Stimulated activated CD4-positive, alpha-beta T cell treated with anti-CD3 and anti-CD28 coated beads, Interleukin-15, amount 100 ng/mL, for 48 hours (primary cell): ENCODE measurements at places on chromosomes 2 and 18.

GRCh38 chr2:236728916-236729670 is 159.5 kb downstream of the ACKR3 start:
- DNase-seq = no peak

GRCh38 chr2:116487336-116487735 is 1327.2 kb upstream of the DDX18 start:
- no peak for DNase-seq

GRCh38 chr18:666177-666576 is 8.7 kb downstream of the TYMS start:
- no peak for DNase-seq

DNA sequence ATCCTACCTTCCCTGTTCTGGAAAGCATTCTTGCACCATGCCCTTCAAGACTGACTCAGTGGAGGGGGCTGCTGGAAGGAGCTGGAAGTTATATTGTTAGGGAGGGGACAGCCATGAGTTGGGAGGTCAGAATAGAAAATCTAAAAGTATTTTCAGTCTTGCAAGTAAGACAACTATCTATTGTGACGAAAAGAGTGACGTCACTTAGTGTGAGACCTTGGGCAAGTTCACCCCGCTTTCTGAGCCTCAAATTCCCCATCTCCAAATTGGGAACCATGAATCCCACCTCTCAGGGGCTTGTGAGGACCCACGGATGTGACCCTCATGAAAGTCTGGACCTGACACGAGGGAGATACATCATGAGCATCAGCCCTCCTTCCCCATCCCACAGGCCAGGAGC is 46.5 kb downstream of the FOSL2 start:
- DNase-seq = no peak

DNA sequence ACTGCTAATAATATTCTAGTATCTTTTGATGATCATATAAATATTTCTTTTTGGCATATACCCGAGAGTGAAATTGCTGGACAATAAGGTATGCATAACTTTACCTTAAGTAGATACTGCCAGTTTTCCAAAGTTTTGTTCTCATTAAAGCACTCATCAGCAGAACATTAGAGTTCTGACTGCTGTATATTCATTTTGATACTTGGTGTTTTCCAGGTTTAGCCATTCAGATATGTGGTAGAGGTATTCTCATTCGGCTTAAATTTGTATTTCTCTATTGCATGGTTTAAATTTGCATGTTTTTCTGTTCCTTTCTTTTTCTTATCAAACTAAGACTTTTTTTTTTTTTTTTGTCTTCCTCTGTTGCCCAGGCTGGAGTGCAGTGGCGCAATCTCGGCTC is 18.2 kb downstream of the CYBRD1 start:
- no peak for DNase-seq

- no peak for DNase-seq
These were observed at the start of gene FRZB for GRCh38 chr2:182866461-182867406. FRZB (minus strand) TSS chr2:182866637; CDS start chr2:182866552, 85 bp downstream.

DNA sequence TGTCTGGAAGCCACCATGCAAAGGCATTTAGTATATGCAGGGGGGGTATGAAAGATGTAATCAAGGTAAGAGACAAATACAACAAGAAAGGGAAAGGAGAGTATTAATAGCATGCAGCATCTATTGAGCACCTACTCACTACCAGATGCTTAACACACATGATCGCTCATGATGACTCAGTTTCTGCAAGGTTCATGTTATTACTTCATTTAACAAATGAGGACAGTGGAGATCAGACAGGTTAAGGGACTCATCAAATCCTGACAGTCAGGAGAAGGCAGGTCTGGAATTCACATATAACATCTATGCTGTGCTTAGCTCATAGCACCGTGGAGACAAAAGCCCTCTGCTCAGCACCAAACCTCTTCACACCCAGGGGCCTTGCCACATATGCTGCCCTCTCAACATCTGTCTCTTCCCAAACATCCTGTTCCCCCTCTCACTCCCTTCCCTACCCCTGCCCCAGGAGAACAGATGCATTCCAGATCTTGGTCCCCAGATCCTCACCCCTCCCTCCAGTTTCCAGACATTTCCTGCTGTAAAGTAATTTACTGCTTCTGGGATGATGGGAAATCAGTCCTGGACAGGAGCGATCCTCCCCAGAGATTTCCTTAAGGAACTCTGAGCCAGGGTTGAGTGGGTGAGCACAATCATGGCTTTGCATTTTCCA is 155.3 kb downstream of the ANTXR1 start:
- DNase-seq = no peak

DNA sequence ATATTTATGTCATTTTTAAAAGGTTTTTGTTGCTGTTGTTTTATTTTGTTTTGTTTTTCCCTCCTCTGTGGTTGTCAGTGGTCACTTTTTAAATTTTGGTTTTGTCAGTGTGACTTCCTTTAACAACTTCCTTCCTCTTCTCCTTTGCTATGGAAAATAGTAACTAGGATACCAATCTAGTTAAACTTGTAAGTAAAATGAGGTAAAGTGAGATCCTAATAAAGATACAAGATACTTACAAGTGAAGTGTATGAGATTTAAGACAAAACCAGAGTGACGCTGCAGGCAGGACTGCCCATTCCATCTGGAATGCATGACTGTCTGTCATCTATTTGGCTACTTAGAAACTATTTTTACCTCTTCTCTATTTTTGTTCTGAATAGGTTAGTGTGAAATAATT is 30.6 kb upstream of the CREB1 start:
- no peak for DNase-seq

GRCh38 chr18:5979176-5979888 is 84.0 kb upstream of the TMEM200C start:
- no peak for DNase-seq

- no peak for DNase-seq
These were observed 4.0 kb upstream of the NOP58 start for GRCh38 chr2:202261531-202261930.

DNA sequence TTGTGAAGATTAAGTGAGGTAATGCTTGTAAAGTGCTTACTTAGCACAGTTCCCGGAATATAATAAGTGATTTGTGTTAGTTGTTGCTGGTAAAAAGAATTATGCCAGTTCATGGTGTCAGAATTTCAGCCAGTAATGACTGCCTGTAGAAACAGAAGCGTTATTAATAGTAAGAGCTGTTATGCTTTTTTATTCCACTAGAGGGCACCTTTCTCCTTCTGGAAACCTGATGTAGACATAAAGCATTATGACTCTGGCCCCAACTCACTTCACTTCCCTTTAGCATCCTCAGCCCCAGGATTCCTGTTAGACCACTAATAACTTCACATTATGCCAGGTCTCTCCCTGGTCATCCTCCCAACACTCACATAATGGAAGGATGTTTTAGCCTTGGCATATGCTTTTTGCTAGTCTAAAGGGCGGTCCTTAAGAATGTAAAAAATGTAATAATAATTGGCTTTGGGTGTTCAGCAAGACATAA is 34.9 kb downstream of the C18orf54 start:
- DNase-seq = no peak

DNA sequence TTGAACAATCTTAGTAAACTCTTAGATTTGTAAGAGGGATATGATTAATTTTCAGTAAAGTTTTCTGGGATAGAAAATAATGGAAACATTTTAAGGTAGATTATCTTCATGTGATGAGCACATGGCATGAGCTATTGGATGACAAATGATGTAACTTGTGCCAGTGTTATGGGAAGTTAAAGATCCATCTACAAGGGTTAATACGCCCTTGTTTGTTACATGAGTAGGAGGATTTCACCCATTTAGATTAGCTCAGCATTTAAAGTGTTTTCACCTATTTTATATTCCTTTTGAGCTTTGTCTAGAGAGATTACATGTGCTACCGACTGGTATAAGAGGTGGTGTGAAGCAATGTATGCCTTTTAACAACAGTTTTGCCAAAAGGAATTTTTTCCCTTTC is 5.6 kb downstream of the CLIP4 start:
- no peak for DNase-seq

DNA sequence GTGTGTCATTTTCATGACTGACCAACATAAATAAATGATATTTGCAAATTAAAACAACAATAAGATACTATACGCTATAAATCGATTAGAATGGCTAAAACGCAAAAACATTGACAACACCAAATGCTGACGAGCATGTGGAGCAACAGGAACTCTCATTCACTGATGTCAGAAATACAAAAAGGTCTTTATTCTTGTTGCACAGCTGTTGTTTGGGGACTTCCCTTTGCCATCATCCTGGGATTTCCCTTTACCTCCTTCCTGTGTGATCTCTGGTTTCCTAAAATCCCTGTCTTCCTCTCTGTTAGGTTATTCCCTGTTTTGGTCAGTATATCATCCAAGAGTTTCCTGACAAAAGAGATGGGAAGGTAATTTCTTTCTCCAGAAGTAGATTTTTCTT is 66.0 kb downstream of the NOL10 start:
- DNase-seq = no peak

- no peak for DNase-seq
These were observed 371 bp downstream of the MDH1B start for GRCh38 chr2:206764673-206765241.

DNA sequence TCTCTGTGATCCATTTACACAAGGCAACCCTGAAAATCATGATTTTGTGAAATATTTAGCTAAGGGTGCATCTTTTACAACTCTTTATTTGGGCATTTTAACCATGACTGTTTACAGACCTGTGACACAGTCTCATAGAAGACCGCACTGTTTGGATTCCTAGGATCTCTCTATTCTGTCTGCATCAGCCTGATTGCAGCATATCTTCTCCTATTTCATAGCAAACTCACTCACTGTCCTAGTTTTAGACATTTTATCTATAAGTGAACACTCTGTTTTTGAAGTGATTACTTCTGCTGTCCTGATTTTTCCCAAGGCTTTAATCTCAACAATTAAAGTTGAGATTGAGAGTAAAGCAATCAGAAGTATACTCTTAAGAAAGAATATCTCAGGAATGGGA is 56.2 kb downstream of the CAVIN2 start:
- DNase-seq = no peak

DNA sequence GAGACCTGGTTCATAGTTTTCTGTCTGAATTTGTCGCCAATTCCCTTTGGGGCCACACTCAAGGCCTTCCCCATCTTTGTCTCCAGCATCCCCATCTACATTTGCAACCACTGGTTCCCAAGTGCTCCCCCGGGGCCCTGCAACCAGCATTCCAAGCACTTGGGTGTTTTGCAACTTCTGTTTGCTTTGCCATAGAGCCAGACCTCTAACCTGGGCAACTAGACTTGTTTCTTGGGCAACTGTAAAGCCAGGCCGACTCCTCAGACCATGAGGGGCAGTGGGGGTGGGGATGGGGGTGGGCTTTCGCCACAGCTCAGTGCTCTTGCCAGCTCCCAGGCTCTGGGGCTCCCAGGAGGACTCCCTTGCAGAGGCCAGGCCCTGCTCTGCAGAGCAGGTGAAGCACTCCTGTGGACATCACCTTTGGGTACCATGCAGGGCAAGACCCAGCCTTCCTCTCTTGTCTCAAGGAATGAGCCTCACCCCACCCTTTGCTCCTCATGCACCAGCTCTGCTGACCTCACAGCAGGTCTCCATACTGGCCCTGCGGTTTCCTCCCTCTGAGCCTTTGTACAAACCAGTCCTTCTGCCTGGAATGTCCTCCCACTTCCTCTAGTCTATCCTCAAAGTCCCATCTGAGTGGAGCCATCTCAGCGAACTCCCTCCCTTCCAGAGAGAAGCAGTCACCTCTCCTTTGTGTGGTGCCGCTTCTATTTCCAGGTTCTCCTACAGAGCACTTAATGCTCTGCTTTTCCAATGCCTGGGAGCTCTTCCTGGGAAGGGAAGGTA is 126.7 kb upstream of the MYCN start:
- no peak for DNase-seq

- no peak for DNase-seq
These were observed 17.4 kb downstream of the XDH start for GRCh38 chr2:31397094-31397493.

- DNase-seq = no peak
These were observed 153.8 kb downstream of the AQP4 start for GRCh38 chr18:26711756-26712155.

DNA sequence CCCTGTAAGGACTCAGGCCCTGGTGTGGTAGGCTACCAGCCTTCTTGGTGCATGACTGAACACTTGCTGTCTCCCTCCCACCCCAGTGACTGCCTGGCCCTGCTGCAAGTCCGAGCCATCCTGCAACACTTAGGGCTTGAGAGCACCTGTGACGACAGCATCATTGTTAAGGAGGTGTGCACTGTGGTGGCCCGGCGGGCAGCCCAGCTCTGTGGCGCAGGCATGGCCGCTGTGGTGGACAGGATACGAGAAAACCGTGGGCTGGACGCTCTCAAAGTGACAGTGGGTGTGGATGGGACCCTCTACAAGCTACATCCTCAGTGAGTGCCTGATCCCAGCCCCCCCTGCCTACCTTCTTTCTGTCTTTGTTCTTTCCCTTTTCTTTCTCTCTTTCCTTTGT is 55.2 kb downstream of the HK2 start:
- no peak for DNase-seq

DNA sequence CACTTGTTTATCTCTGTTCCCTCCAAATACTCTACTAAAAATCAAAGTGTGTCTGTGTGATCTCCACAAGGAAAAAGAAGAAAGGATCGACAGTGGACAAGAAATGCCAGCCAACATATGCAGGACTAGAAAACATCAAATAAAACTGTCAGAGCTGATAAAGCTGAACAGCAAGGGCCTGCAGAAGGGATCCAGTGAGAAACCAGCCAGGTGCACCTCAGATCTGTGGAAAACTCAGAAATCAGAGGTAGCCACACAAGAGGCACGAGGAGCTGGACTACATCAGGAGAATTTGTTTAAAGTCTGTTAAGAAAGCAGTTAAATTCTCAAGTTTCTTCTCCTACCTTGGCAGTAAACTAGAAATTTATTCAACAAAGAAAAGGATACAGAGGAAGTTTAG is 135.2 kb downstream of the SUCLG1 start:
- DNase-seq = no peak

DNA sequence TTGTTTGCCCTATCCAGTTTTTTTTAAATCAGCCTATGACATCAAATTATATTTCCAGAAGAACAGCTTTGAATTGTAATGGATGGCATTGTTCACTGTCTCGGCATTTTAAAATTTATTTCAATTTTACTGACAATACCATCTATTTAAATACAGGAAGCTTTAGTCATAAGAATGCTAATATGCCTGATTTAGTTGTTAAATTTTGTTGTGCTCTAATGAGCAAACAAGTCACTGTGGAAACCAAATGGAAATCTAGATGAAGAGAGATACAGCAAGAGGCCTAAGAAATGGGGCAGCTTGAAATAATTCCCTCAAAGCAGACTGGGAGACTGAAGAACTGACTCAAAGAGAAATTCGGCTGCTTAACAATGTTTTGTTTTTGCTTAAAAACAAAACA is 76.8 kb downstream of the OSBPL6 start:
- no peak for DNase-seq
